ENCODE measurements at places on chromosomes 16 and 17.

DNA sequence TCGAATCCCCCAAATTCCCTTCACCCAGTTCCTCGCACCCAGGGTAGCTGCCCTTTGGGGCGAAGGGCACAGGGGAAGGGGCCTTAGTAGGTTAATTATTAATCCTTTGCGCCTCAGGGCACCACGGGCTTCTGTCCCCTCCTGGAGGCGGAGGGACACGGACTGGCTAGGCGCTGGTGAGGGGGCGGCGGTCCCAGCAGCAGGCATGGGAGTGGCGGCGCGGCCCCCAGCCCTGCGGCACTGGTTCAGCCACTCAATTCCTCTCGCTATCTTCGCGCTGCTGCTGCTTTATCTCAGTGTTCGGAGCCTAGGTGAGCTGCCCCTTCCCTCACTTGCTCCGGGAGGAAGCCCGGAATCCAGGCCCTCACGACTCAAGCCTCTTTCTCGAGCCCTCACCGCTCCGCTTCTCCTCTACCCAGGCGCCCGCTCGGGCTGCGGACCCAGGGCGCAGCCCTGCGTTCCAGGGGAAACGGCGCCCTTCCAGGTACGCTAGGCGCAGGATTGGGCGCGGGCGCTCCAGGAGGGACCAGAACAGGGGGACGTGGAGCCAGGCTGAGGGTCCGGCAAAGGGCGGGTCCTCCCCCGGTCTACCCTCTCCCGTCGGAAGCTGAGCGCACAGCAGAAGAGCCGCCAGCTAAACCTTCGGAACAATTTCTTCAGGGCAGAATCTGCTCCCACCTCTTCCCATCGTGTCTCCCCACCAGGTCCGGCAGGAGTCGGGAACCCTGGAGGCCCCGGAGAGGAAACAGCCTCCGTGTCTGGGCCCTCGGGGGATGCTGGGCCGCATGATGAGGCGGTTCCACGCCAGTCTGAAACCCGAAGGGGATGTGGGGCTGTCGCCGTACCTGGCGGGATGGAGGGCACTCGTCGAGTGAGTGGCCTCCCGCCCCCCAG, at the start of gene GLTPD2:
Gene GLTPD2, plus strand, starts transcription at position 158 of the 894 bp plus-strand sequence. Its CDS starts 48 bp downstream, at position 206.
- DNase-seq: peak; percentile 57

DNA sequence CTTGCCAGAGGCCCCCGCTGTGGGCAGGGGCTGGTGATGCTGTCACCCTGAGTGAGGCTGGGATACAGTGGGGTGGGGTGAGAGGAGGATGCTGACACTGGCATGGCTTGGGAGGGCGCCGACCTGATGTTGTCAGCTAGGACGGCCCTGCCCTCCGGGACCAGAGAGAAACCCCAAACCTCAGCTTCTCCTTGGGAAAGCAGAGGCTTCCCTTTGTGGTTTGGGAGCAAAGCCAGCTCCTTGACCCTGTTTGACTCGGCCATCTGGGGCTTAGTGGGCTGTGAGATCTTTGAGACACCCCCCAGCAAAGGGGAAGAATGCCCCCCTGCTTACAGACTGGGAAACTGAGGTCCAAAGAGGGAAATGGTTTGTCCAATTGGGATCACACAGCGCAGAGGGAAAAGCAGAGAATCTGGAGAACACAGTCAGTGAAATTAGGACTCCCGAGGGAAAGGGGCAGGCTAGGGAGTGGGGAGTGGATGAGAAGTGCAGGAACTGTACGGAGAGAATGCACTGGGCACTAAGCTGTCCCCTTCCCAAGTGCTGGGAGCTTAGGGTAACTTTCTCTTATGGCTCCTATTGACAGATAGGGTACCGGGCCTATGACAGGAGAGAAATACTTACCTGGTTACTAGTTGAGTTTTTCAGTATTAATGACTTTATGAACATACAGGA, 40.7 kb upstream of the DLX4 start:
- DNase-seq: no peak

- DNase-seq: no peak
Measured at GRCh38 chr17:77427391-77427991, 286.7 kb downstream of the SEC14L1 start.

DNA sequence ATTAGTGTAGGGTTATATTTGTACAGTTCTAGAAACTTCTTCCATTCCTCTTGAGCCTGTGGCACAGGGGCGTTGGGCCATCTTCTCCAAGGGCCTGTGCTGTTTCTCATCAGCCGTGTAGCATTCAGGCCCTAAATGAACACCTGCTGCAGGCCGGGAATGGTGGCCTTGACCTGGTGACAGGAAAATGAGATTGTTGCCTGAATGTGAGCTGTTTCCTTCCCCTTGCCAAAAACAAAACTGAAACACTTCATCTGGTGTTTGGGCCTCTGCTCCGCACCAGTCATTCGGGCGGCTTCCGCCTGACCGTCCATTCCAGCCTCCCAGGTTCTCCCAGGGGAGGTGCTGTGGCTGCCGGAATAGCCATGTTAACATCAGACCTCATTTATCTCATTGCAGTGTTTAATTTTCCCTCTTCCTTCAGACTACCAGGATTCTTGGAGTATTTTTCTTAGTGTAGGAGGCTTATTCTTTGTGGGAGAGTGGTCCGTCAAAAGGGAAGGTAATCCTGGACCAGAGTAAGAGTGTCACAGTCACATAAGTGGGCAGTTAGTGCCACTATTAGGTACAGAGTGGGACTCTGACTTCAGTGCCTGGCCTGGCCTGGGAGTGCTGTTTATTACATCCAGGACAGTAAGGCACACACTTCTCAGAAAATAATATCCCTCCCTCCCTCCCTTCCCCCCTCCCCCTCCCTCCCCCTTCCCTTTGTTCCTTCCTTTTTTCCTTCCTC, 61.9 kb downstream of the WWP2 start:
- DNase-seq: no peak

DNA sequence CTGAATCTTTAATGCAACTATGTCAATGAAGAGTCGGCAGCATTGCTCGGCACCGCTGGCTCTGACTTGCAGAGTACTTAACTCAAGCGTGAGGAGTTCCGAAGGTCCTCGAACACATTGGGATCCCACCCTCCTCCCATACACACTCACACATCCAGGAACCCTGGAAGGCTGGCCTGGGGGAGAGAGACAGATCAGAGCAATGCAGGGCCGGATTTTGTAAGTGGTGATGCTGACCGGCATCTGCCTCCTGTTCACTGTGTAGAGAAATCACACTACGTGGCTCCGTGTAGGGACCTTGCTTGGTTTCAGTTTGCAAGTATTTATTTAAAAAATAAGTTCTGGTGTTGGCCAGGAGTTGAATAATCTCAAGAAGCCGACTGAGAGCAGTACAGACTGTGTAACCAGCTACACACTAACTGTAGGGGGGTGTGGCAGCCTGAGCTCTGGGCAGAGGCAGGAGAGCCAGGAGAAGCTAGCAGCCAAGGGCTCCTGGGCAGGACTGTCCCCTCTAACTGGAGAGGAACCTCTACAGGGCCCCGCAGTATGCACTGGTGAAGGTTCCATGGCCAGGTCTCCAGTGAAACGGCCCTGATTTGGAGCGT, 190.2 kb upstream of the TNRC6C start:
- no peak for DNase-seq

GRCh38 chr17:17913695-17914332, 58.4 kb downstream of the TOM1L2 start:
- peak; percentile 94 for DNase-seq

DNA sequence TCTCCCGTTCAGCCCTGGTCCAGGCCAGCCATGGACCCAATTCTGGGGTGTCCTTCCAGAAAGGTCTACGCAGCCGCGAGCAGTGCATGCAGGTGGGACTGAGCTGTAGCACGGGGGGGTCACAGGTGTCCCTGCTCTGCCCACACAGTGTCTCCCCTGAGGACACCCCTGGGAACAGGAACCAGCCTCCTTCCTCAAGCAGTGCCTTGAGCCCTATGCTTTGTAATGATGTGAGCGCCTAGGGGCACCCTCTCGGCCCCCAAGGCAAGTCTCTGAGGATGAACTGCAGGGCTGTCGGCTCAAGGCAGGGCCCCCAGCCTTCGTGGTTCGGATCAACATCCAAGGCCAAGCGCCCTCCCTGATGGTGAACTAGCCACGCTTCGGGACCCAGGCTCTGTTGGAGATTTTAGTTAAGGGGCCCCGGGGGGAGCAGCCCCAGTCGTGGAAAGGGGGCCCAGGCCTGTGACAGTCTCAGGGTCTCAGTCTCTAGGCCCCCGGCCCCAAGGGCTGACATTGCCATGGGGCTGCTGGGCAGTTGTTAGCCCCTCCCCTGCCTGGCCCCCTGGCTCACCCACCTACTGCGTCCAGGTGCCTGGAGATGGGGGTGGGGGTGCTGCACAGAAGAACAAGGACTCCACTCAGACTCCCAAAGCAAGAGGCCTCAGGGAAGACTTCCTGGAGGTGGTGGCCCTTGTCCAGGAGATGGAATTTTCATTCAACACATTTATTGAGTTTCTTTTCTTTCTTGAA, 2.3 kb downstream of the IL17C start:
- DNase-seq: peak; percentile 31

DNA sequence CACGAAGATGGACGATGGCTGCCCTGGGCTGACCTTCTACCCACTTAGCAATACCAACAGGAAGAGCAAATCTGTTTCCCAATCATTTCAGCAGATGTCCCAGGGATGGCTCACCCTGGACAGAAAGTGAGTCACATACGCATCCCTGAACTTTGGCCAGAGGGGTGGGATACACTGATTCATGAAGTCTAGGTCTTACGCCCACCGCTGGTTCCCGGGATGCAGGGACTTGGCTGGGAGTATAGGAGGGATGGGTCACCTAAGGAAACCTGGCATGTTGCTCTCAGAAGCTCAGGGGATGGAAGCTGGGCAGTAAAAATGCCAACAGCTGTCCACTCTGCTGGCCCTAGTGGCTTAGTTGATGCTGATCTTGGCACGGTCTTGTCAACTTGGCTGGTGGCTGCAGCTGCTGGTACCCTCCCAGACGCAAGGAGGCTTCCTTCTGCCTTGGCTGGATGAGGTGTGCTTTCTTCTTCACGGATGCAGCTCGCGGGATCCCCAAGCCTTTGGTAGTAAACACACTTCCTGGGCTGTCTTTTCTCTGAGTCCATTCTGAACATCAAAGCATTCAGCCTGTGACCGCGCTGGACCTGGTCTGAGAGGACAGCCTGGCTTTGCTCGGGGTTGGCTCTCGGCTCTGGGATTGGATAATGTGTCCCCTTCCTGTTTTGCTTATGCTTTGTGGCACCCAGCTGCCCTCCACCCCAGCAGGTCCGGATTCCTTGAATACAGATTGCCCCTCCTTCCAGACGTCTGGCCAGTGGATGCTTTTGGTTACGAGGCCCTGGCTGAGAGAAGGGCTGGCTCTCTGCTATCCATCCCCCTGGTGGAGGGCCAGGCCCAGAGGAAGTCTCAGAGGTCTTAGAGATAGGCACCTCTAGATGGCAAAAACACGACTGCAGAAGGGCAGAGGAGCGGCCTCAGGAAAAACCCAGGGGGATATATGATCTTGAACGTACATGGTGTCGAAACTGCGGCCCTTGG, 71.5 kb downstream of the RAP1GAP2 start:
- DNase-seq: no peak

DNA sequence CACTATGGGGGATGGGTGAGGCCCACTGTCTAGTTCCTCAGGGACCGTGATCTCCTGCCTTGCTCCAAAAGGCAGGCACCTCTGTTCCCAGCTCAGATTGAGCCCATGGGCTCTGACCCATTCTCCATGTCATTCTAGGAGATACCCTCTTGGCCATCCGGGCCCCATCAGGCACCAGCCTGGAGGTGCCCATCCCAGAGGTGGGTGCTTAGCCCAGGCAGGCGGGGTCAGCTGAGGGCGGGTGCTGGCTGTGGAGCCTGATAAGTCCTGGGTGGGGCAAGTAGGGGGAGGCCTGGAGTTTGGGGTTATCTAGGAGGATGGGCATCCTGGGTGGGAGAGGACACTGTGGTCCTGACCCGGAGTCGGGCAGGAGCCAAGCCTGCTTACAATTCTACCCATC, 2.3 kb downstream of the E2F4 start:
- no peak for DNase-seq

DNA sequence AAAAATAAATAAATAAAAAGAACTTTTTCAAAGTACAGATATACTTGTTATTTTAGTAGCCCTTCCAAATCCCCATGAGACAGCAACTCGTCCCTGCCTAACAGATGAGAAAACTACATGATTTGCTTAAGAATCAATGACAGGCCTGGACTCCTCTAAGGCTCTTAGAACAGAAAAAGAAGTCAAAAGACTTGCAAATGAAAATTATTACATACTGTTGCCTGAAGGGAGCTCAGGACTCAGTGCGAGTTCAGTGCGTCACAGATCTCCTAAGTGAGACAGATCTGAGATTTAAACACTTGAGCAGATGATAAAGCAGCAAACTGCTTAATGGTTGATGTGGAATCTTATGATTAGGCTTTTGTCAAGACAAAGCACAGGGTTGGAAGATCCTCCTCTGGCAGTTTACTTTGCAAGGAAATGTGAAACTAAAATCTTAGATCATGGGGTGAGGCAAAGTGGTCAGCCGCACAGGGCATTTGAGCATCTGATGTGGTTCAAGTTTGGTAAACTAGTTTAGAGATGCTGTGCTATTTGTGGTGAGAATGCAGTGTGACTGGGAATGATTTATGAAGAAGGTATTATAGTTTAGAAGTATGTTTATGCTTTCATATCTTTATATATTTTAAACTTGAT, 138.1 kb downstream of the TRIM37 start:
- no peak for DNase-seq

DNA sequence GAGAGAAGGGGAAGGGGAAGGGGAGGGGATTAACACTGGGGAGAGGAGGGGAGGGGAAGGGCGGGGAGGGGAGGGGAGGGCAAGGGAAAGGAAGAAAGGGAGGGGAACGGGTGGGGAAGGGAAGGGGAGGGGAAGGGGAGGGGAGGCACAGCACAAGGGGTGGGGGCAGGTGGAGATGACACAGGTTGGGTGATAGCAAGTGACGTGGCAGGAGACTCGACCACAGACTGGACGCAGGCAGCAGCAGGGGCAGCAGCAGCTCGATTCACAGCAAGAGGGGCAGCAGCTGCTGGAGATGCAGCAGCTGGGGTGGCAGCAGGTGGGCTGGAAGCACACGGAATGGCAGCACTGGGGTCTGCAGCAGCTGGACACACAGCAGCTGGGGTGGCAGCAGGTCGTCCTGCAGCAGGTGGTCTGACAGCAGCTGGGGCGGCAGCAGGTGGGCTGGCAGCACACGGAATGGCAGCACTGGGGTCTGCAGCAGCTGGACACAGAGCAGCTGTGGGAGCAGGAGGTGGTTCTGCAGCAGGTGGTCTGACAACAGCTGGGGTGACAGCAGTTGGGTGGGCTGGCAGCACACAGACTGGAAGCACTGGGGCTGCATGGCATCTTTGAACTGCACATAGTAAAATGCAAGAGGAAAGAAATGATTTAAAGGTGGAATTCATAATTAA, at the start of gene KRTAP4-16:
Gene KRTAP4-16, minus strand, starts transcription at position 624 of the 674 bp plus-strand sequence. Its CDS starts 0 bp downstream, at position 624.
- no peak for DNase-seq

GRCh38 chr16:48972236-48972635, 309.4 kb downstream of the CBLN1 start:
- no peak for DNase-seq

- DNase-seq: no peak
Measured at GRCh38 chr17:29051194-29051593, 8.3 kb downstream of the PIPOX start.

GRCh38 chr17:50172130-50172529, 6.3 kb downstream of the SGCA start:
- DNase-seq: no peak

GRCh38 chr16:4947722-4948503, 10.2 kb upstream of the SEC14L5 start:
- DNase-seq: peak; percentile 45

Measured in DMS53 (cell line).